ENCODE measurements at places on chromosomes 11 and 22. TPM values are rescaled to one million over a fixed set of nuclear protein-coding genes. Genes with fewer than 3 reads are reported as not detected.

- no peak for DNase-seq
These were observed 20.5 kb downstream of the UBE2L3 start for GRCh38 chr22:21587803-21588611.

- no peak for DNase-seq
These were observed 53.3 kb downstream of the FAT3 start for GRCh38 chr11:92277871-92278270.

DNA sequence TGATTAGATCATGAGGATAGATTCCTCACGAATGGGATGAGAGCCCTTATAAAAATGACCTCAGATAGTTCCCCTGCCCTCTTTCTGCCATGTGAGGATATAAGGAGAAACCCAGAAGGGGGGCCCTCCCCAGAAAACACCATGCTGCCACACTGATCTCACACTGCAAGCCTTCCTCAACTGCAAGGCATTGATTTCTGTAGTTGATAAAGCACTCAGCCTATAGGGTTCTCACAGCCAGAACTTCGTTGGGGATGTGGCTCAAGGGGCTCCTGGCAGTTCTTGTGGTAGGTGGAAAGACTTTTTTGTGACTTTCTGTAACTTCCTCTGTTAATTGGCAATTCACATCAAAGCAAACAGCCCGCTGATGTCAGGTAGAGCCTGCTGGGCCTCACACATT lies 108.9 kb downstream of the CD44 start:
- no peak for DNase-seq

- no peak for DNase-seq
These were observed 63.2 kb upstream of the FIBIN start for GRCh38 chr11:26930518-26931247.

DNA sequence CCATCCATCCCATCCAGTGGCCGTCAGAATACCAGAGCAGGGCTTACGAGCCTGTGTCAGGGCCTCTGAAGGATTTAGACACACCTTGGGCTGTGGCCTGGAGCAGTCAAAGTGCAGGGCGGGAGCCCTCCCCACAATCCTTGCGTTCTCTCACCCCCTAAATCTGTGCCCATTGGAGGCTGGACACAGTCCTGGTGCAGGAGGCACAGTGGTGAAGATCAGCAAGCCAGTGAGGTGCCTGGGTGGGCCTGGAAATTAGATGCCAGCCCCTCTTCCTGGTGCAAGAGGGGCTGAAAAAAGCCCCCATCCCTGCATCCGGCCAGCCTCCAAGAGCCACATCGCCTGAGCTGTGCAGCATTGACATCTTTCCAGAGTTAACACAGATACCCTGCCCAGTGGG lies 1045.8 kb downstream of the TBC1D22A start:
- no peak for DNase-seq

DNA sequence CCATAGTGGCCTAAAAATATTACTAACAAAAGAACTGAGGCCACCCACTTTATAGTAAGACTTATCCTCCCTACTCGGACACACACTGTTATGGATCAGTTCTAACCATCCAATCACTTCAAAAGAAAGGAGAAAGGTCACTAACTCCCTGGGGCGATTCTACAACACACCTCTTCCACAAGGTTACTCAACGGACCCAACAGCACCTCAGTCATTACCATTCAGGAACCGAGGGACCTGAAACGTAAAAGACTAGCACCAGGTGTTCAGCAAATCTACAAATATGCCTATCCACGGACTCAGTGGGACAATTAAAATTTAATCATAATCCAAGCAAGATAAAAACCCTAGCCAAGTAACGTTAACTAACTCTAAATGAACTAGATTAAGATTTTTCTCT lies 1.6 kb downstream of the HNRNPUL2 start:
- no peak for DNase-seq

- DNase-seq: no peak
These were observed 35.2 kb upstream of the P2RY2 start for GRCh38 chr11:73182824-73183321.

DNA sequence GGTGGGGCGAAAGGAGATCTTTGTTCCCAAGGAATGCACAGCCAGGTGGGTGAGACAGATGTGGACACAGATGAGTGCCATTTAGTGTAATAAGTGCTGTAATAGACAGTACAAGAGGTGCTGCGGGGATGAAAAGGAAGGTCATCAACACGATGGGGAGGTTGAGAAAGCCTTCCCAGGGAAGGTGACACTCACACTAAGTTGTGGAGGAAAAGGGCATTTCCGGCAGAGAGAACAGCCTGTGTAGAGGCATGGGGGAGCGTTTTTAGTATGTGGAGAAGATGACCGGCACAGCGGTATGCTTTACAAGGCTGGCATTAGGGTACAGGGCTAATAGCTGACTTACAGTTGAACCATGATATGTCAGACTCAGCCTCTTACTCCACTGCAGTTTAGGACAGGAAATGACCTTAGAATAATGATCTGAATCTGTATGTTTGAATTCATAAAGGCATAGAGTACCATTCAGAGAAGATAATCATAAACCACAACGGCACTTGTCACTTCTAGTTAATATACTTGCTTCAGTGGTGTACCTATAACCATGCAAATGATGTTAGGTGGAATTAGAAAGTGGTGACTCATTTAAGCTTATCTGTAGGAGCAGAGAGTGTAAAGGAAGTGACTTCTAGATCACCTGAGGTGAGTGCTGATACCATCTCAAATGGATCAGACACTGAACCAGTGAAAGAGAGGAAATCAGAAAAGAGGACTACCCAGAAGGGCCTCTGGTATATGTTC lies 60.6 kb downstream of the FAM83F start:
- DNase-seq: no peak

- DNase-seq: no peak
These were observed 5.4 kb downstream of the IZUMO1R start for GRCh38 chr11:94309757-94310156.

GRCh38 chr11:66878474-66878873 lies 21.6 kb downstream of the LRFN4 start:
- no peak for DNase-seq

DNA sequence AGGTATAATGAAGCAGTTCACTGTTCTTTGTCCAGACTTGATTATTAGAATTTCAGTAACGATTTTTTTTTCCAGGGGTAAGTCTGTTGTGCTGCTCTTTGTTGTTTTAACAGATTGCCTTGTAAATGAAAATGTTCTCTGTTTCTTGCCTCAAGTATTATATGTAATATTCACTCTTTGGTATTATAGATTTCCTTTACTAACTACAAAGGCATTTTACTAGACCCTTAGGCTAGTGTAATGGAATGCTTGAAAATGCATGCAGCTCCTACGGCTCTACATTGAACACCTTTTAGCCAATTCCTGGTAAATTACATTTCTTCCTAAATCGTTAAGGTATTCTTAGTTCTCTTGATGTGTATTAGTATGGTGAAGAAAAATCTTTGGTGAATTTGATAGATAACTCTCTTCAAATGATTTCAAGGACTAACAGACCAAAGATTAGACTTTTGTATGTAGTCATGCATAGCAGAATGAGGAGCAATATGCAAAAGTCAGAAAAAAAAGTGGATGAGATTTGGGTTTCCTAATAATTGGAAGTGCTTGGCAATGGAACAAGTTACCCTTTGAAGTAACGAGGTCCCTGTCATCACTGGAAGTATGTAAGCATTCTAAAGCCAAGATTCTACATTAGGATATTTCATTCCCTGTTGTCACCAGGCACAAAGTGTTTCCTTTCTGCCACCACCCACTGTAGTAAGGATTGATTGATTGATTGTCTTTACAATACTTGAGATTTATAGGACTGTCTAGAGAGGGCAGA lies 113.1 kb downstream of the DBX1 start:
- DNase-seq: no peak

Gene FANCF
- polyA plus RNA-seq: 10.9 TPM

Gene PIWIL4
- polyA plus RNA-seq: 0.29 TPM

Gene INS
- not detected for polyA plus RNA-seq

Gene MDK
- polyA plus RNA-seq: 15.1 TPM

Gene SUSD2
- polyA plus RNA-seq: 51.4 TPM

Gene OR52I2
- not detected for polyA plus RNA-seq

Gene SHISA8
- polyA plus RNA-seq: 0.15 TPM

Gene FJX1
- 14.5 TPM for polyA plus RNA-seq

Gene MUC2
- 0.03 TPM for polyA plus RNA-seq

Data from A549 (cell line).